Neural crest cell (in vitro differentiated cells): ENCODE measurements at places on chromosomes 3 and 15. TPM values are rescaled to one million over a fixed set of nuclear protein-coding genes. Genes with fewer than 3 reads are reported as not detected.

- no peak for DNase-seq
These were observed 110.3 kb downstream of the COL6A6 start for GRCh38 chr3:130627143-130627855.

DNA sequence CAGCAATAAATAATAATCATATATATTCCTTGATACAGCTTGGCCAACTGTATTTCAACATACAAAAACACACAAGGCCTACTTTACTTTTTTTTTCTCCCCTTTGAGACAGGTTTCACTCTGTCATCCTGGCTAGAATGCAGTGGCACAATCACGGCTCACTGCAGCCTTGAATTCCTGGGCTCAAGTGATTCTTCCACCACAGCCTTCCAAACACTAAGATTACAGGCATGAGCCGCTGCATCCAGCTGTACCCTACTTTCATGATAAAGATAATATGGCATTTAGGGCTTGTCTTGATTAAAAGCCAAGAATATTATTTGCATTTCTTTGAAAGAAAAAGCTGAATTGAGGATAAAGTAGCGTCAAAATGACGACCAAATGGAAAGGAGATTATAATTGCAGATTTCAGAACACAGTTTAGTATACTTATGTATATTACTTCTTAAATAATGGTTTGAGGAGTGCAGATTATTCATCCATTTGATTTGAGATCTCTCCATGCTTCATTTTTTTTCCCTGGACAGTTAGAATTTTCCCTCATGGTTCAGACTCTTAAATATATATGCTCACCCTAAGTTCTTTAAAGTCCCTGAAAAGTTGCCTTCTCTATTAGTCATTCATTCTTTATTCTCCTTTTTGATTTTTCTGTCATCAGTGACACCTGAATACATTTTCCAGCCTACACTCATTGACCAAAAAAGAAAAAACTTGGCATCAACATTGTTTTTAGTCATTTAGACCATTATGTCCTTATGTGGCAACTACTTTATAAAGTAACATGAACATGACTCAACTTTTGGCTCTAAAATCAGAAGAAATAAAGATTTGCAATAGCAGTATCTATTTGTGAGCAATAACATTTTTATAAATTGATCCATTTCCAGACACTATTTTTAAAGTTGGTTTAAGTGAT is 48.5 kb upstream of the MLF1 start:
- DNase-seq: no peak

- no peak for DNase-seq
These were observed 88.4 kb upstream of the TNFAIP8L3 start for GRCh38 chr15:51183076-51183475.

The GOLGA6A gene
- total RNA-seq: not detected in 2 replicates

DNA sequence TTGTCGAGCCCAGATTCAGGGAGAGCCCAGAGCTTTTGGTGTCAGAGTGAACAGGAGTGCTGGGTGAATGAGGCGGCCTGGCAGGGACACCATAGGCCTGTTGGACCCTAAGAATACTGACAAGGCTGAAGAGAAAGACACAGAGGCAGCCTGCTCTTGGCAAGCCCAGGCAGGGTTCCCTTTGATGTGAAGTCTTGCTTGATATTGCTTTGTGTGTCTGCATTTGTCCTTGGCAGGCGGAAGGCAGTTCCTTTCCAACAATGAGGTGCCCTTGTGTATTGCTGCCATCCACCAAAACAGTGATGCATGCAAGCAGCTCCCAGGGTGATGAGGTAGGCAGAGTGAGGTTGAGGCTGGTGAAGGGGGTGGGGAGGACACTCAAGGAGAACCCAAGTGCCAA is 152.7 kb upstream of the TSC22D2 start:
- DNase-seq: no peak

DNA sequence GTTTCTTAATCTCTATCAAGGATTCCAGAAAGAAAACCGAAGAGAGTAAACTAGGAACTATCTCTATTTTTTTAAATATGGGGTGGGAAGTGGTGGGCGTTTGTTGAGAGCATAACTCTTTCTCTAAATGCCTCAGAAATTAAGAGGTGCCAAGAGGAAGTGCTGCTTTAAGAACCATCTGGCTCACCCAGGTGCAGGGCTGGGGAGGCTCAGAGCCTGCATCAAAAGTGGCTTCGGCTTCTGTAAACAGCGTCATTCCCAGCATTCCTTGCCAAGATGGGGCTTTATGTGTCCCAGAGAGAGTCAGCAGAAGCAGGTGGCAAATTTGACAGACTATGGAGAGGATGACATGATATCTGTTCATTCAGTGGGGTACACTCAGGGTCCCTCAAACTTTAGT is 123.3 kb upstream of the BFSP2 start:
- DNase-seq: no peak

- DNase-seq: no peak
These were observed 12.3 kb upstream of the P2RY14 start for GRCh38 chr3:151290673-151291072.

The RASGRP1 gene
- 1.6 and 1.8 TPM in 2 replicates for total RNA-seq
